Hematopoietic multipotent progenitor cell treated with erythropoietin and hydrocortisone succinate and interleukin-3 and kit ligand, for 8 days (in vitro differentiated cells): ENCODE measurements at places on chromosomes 16 and 17.
A peak's percentile ranks its signal among the peaks of the same experiment; 100 is the strongest.

- no peak for DNase-seq
These were observed 31.6 kb downstream of the ABCC3 start for GRCh38 chr17:50666316-50666715.

GRCh38 chr17:79388556-79389295 is 222.1 kb downstream of the RBFOX3 start:
- DNase-seq: peak; percentile 9

GRCh38 chr16:49875806-49876715 is 20.1 kb upstream of the ZNF423 start:
- no peak for DNase-seq

DNA sequence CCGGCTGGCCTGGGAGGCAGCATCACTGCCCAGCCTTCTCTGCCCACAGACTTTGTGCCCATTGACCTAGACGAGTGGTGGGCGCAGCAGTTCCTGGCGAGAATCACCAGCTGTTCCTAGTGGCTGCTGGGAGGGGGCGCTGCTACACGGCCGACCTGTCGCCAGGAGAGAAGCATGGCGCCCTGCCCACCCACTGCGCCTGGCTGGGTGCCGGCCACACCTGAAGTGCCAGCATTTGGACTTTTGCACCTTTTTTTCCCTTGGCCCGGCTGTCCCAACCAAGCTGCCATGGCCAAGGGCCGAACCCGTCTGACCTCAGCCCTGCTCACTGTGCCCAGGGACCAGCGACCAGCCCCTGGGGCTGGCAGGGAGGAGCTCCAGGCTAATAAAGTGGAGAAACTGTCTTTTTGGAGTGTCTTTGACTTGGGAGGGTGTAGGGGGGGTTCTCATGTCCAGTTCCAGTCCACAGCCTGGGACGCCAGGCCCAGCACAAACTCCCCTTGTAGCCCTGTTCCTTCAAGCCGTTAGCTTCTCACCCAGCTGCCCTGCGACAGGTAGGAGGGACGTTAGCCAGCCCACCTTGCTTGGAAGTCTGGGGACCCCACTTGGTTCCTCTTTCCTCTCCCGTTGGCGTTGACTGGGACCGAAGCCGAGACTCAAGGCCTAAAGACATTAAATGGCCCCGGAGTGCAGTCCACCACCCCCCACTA is 939 bp upstream of the WDR90 start:
- peak; percentile 68 for DNase-seq

DNA sequence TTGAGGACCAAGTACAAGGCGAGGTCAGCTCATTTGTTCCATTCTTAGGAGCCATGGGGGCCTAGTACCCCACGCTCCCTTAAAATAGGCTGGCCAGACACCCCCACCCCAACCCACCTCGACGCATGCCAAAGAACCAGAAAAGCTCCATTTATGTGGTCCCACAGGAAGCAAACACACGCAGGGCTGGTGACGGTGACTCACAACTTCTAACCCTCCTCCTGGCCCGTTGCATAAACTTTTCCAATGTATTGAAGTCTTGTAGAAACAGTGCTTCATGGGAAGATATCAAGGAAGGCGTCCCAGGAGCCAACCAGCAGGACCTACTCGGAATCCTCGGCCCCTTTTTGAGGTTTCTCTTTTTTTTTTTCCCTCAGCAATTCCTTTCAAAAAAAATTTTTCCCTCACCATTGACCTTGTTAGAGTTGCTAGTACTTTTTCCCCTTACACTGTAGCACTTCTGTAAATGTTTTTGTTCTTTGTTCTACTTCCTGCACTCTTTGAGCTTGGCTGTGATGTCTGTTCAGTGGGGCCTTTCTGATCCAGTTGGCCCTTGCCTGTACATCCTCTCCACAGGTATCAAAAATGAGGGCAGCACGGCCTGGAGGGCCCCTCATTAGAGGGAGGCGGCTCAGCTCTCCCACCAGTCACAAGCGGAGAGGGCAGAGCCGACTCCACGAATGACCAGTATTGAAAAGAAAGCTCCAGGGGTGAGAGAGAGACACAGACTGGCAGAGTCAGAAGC is 208.3 kb downstream of the RGS9 start:
- DNase-seq: no peak
